CD4-positive, alpha-beta T cell treated with Interleukin-2 at 100 ng/mL for 4 hours (primary cell): ENCODE measurements at places on chromosomes 6 and 20.

- no peak for DNase-seq
These were observed 145.1 kb upstream of the NRSN1 start for GRCh38 chr6:23980965-23981364.

DNA sequence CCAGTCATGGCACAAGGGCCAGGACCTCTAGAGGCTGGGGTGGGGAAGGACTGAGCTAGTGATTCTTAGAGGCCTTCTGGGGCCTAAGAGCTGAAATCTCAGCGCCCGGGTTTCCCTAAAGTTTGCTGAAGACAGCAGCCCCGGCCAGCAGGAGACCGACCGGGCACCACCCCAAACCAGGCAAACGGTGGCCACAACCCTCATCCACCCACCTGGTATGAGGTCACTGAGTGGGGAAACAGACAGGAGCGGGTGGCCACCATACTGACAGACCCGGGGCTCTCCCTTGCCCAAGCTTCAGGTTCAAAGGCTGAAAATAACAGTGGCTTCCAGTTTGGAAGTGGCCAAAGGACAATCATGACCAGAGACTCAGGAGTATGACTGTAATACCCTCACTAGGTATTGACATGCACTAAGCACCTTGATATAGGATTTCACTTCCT is 35.0 kb upstream of the ID1 start:
- DNase-seq = no peak

- no peak for DNase-seq
These were observed 7.1 kb downstream of the RAMACL start for GRCh38 chr6:166579237-166579850.

- DNase-seq = no peak
These were observed 972 bp downstream of the RNF8 start for GRCh38 chr6:37354526-37355384.

GRCh38 chr6:49548613-49549304 is 1.7 kb upstream of the C6orf141 start:
- no peak for DNase-seq

GRCh38 chr6:26051665-26052310 is 35.4 kb upstream of the HFE start:
- no peak for DNase-seq

DNA sequence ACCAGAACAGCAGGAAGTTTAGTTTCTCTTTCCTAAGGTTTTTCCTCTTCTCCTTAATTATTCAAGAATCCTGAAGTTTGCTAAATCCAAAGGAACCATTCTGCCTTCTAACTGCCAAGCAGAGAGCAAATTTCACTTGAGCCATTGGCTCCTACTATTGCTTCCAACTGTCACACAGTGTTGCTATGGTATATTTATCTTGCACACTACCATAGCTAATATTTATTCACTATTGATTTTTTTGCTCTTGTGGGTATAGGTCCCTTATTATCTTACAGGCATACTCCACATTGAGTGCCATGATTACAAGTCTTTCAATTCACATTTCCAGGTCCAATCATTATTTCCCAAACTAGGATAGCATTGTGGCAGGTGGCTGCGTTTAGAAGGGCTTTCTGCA is 266.7 kb upstream of the FLRT3 start:
- DNase-seq = no peak

DNA sequence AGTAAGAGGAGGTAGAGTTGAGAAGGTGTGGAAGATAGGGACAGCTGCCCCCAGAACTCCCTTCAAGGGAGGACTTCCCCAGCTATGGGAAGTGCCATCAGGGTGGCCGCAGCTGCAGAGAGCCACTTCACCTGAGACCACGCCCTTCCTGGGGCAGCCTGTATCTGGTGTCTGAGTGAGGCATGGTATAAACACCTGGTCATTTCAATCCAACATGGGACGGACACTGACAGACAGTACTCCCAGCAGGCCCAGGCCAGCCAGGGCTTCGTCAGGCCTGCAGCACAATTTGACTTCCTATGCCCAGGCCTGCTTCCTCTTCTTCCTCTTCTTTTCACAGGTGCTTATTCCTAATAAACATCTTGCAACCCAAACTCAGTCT is 4.5 kb downstream of the SOX12 start:
- no peak for DNase-seq

GRCh38 chr6:137777687-137778075 is 89.4 kb upstream of the TNFAIP3 start:
- DNase-seq = no peak

- no peak for DNase-seq
These were observed 224.5 kb downstream of the RFPL4B start for GRCh38 chr6:112571488-112572270.

- DNase-seq = no peak
These were observed at the start of gene EPHA7 for GRCh38 chr6:93419304-93420162. Gene EPHA7, minus strand, starts transcription at chr6:93419559. Its CDS starts 218 bp downstream, at chr6:93419341.

- DNase-seq = no peak
These were observed 1260.8 kb upstream of the GJE1 start for GRCh38 chr6:140871911-140872310.

DNA sequence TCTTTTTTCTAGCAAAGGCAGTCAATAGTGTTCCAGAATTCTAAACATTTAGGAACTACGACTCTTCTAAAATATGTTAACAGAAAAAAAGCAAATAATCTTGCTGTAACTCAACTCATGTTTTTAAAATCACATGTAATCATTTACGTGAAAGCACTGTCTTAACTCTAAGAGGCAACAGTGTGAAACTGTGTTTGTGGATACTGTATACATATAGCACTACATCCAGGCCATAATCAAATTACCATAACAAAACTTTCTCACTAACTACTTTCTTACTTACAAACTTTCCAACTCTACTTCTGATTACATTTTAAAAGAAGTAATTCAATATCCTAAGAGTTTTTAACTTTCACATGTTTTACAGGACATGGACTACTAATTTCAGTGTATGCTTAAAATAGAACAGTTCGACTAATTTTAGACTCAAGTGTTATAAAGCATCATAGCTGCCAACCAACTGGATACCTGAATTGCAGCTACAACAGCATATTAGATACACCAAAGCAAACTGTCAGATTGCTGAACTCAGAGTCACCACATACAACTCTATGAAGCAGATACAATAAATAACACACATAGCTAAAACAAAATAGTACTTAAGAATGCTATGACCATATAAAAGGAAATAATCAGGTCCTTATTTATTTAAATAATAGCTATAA is 121.6 kb upstream of the BEND6 start:
- DNase-seq = no peak
